NCI-H446 (cell line): ENCODE measurements at places on chromosomes 11 and 22.

DNA sequence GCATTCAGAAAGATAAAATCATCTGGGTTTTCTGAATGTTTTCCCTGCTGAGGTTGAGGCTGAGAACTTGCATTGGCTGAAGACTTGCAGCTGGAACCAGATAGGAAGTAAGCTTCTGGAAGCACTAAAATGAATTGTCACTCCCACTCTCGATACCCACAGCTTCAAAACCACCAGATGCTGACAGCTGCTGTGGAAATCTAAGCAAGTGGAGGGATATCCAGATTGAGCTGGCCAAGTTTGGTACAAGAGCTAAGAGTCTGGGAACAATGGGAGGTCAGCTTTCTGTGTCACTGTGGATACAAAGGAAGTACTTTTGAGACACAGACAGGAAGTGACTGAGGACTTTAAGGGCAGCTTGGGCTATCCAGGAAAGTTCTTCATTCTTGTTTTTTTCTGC, 51.3 kb upstream of the CD44 start:
- no peak for DNase-seq

DNA sequence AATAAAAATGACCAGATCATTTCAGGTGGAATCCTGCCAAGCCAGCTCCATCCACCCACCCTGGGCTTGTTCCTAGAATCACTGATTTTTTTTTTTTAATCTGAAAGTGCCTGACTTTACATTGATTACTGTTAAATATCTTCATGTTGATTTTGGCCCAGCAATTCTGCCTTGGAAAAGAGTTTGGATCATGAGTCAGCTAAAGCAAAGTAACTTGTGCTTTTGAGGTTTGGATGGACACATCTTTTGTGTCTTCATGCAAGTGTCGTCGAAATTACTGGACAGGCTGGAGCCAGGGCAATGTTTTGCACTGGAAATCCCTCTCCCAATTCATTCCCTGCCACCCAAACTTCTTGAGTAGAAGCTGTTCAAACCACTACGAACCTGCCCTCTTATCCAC, 164.0 kb upstream of the SYT13 start:
- no peak for DNase-seq

DNA sequence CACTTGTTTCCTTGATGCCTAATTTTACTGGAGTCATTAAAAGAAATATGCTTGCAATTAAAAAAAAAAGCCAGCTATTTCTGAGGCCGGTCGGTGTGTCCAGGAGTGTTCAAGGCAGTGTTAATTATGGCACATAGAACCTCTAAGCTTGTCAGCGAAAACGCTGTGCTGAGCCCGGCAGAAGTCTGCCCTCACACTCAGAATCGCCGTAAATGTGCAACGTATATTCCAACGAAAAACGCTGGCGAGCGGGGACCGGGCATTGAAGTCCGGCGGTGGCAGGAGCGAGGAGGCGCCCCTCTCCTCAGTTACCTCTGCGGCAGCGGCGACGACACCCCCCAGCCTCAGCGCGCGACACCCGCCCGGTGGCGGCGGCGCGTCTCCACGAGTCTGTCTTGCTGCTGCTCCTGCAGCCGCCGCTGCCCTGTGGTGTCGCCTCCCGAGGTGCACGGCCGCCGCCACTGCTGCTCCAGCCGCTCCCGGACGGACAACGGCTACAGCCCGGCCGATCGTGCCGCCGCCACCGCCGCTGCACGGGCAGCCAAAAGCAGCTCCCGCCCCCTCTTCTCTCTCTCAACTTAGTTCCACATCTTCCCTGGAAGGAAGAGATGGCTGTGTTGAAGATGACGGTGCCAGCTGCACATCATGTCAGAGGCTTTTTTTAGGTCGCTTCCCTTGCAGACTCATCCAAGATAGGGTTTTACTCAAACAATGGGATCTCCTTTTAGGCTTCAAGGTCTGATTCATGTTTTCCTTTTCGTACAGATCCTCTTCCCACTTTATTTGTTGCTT, 56.0 kb downstream of the JAM3 start:
- no peak for DNase-seq

- no peak for DNase-seq
Measured at GRCh38 chr11:42175203-42175602, 715.8 kb upstream of the LRRC4C start.

DNA sequence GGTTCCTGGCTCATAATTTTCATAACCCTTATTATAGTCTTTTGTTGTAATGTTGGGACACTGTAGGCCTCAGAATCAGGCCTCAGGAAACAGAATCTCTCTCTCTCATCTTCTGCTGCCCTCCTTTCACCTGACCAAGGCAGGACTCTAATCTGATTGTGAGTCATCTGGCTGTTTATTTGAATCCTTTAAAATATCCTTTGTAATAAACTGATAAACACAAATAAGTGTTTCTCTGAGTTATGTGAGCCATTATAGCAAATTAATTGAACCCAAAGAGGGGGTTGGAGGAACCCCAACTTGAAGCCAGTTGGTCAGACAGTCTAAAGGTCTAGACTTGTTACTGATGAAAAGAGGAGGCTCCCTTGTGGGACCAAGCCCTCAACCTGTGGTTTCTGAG, 30.6 kb downstream of the ACER3 start:
- DNase-seq, result no peak

DNA sequence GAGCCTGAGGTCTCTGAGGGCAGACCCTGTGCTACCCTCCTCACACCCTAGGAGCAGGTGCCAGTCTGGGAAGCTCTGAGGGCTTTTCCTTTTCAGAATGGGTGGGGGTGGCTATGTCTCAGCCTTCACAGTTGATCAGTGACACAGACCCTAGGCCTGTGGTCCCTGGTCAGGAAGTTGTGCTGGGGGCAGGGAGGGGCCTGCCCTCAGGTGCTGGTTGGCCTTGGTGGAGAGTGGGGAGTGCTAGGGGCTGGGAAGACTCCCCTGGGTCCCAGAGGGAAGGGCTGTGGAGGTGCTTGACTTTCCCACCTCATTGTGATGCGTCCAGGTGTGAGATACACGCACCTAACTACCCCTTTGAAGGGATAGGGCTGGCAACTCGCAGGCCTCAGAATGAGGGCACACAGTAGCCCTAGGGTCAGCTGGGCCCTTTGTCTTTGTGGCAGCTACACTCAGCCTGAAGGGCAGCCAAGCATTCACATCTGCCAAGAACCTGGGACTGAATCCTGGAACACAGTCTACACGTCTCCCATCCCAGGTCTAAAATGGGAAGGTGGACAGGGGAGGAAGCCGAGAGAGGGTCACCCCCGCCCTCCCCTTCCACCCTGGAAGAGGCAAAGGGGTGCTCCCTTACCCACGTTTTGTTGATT, 31.2 kb upstream of the ATXN10 start:
- no peak for DNase-seq
